Activated CD8-positive, alpha-beta memory T cell treated with anti-CD3 and anti-CD28 coated beads for 48 hours (primary cell): ENCODE measurements at places on chromosomes 7 and 10.

- DNase-seq = no peak
These were observed 10.6 kb upstream of the SLC18A3 start for GRCh38 chr10:49599546-49599945.

- DNase-seq = peak; percentile 70
These were observed 521 bp upstream of the NYAP1 start for GRCh38 chr7:100483090-100483721.

DNA sequence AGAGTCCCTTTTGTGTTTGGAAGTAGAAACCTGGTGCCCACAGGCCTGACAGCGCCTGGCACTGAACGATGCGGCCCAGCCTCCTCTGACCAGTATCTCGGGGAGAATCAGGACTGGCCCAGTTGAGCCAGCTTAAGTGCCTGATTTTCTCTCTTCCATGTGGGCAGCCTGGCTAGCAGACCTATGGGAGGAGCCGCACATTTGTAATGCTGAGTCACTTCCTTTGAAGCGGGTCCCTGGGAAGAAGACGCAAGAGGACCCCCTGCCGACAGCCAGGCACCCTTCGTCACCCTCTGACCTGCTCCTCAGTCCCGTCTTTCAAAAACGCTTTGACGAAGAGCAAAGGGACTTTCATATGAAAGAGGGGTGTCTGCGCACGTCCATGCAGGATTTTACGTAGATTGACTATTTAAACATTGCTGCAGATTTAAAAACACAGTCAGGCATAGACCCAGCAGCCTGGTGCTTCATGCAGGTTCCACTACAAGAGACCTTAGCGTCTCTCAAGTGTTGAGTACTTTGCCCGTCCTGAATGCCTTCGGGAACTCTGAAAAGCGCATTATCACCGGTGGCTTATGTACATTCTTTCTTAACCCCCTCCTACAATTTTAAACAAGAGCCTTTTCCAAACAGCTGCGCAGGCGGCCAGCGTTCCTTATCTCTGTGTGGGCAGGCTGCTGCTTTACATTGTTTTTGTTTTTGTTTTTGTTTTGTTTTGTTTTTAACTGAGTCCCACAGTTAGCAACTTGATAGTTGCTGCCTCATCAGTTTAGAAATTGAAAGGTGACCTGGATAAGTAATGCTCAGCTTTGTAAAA is 36.5 kb upstream of the AP5Z1 start:
- DNase-seq = no peak

- DNase-seq = no peak
These were observed 4.1 kb downstream of the XPNPEP1 start for GRCh38 chr10:109919220-109919619.

DNA sequence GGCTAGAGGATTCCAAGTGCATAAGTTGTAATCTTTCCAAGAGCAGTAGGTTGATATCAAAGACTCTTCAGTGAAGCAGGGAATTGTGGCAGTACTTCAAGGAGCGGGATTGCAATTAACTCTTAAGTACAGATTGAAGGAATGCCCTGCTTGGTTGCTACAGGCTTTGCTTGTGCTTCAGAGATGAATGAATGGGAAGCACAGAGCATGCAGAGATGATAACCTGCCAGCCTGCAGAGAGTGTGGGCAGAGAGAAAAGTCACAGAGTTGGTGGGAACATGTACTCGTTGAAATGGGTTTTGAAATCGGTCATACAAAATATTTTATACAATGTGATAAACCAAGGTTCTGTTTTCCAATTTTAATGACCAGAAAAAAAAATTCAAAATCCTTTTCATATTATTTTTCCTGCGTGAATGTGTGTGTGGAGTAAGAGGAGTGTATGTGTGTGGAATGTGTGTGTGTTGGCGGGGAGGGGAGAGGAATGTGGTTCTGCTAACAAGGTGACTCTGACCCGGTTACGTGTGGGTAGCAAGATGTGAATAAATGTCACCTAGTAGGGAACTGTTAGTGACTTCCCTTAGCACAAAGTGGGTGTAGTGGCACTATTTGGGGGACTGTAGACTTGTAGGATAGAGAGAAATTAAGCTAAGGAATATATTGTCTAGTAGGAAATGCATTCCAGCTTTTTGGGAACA is 697.8 kb downstream of the GATA3 start:
- no peak for DNase-seq

GRCh38 chr7:30585675-30586074 is 9.0 kb upstream of the GARS1 start:
- no peak for DNase-seq

DNA sequence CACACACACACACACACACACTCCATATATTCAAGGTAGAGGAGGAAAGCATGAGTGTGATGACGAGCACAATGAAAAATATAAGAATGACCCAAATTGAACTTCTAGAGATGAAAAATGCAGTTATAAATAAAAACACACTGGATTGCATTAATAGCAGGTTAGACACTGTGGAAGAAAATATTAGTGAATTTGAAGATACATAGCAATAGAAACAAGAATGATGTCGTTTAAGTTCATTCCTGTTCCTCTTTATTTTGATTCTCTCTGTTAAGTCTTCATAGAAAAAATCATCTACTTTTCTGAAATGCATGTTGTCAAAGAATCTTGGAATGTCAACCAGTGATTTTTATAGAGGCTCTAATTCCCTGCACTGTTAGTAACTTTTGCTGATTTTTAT is 78.4 kb downstream of the BTAF1 start:
- DNase-seq = no peak

DNA sequence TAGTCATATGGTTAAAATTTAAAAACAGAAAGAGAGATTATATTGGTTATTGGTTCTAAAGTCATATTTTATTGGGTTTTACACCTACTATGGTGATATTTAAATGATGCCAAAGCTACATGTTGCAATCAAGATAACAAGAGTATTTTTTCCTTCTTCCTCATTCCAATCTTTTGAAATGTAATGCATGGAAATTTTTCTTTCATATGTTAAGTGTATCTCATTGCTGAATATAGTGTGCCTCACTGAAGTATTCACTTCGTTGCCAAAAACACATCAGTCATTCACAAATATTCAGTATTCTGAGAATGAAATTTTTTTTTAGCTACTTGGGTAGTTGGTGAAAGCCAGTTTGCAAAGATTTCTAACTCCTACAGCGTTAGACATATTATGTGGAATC is 19.5 kb downstream of the HDAC9 start:
- no peak for DNase-seq

DNA sequence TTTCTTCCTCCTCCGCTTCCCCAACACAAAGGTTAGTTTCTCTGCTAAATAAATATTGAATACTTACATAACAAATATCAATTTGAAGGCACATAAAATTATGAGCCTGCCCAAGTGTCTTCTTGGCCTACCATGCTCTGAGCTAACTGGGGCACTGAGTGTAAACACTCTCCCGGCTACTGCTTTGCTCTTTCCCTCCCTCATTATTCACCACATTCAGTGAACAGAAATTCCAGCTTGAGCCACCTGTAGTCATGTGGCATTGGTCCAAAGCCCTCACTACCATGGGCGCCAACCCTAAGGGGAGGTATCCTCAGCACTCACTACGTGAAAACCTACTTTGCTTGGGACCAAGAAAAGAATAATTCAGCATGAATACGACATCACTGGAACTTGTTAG is 409.0 kb downstream of the KCNMA1 start:
- DNase-seq = no peak

DNA sequence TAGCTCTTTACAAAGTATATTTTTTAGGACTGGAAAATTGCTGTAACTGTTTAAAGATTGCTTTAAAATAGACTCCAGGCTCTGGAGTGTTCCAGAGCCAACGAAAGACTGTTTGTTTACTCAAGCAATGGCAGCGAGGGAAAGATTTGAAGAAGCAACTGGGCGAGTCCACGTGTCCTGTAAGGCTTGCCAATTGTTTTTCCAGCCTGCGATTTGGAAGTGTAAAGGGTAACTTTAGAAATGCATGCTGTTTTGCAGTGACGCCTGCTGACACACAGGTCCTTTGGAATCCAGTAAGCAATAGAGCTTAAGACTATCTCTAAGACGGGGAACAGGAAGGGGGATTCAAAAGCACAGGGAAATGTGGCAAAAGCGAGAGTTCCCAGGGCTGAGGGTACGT is 55.8 kb downstream of the TACC2 start:
- DNase-seq = no peak

DNA sequence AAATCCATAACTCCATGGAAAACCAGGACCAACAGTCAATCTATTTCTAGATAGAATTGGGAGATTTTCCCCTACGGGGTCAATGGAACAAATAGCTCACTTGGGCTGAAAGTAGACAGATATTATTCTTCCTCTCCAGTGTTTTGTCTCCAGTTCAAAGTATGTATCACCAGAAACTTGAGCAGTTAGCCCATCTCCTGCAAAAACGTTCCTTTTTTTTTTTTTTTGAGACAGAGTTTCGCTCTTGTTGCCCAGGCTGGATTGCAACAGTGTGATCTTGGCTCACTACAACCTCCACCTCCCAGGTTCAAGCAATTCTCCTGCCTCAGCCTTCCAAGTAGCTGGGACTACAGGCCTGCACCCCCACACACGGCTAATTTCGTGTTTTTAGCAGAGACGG is 390.0 kb upstream of the AUTS2 start:
- no peak for DNase-seq

DNA sequence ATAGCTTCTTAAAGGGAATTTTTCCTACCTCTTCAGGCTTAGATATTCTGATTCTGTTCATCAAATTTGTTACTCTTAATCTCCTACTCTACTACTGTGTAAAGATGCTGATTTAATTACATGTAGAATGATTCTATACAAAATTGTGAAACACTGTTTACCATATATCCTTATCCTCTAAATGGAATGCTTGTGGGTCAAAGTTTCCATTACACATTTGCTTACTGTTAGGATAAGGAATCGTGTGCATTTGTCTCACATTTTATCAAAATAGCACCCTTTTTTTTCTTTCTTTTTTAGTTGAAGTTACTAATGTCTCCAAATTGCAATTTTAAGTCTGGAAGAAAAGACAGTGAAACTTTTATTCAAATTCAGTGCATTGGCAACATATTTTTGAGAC is 65.3 kb downstream of the TFEC start:
- DNase-seq = no peak

- no peak for DNase-seq
These were observed 147.8 kb downstream of the ARHGAP22 start for GRCh38 chr10:48456808-48457761.

- DNase-seq = no peak
These were observed 50.5 kb upstream of the COBL start for GRCh38 chr7:51366930-51367613.

GRCh38 chr7:129295015-129295423 is 70.2 kb downstream of the AHCYL2 start:
- no peak for DNase-seq

DNA sequence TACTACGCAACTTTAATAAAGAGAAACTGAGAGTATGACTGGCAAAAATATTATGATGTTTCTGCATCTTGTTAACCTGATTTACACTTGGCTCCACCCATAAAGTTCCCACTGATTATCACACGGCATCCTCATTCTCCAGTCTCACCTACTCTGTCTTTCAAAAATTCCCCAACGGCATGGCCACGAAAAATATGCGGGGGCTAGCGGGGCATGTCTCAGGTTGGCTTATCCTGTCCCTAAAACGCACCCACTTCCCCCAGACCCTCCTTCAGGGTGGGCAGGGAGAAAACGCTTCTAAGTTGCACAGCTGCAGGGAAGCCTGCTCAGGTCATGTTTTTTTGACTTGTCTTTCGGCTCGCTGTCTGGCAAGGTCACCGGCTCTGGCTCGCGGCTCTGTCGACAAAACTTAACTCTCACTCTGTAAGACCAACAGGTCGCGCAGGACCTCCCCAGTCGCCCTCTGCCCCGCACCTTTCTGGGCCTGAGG is 3.8 kb downstream of the CDK6 start:
- DNase-seq = no peak

DNA sequence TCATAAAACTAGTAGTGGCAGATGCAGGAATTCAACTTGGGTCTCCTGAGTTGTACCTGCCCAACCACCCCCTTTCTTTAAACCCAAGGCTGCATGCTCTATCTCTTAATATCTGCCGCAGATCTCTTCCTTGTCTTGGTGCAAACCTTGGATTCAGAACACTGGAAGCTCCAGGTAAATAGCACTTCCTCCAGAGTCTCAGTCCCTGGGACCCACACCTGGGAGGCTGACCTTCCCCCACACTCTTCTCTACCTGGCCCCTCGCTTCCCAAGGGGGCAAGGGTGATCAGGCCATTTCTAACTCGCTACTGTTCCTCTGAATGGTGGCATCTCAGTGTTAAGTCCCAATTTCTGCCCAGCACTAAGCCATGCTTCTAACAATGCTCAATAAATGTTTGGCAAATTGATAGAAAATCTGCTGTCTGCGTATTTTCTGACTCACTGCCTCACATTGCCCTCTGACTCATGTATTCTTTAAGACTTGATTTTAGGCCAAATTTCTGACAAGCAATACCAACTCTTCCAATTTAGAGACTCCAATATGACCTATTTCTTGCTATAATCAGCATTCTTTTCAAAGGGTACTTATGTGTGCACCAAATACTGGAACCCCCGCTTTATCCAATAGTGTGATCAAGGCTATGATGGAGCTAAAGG is 68.0 kb upstream of the PPP1R3C start:
- no peak for DNase-seq

GRCh38 chr7:99126921-99127553 is 16.9 kb downstream of the SMURF1 start:
- no peak for DNase-seq

DNA sequence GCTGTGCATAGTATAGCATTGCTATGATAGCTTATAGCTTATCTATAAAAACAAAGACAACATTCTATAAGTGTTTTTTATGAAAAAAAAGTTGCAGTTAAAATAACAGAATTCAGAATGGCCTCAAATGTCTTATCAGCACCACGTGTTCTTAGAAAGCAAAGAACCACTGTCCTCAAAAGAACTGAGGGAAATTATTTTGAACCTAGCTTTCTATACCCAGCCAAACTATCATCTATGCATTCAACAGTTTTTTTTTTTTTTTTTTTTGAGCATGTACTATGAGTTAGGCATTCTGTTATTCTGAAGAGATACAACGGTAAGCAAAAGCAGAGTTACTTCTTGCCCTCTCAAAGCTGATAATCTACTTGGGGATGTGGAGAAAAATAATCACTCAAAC is 247.8 kb downstream of the CREB5 start:
- no peak for DNase-seq

- DNase-seq = peak; percentile 48
These were observed 104.5 kb upstream of the ZPBP start for GRCh38 chr7:50197549-50197948.

DNA sequence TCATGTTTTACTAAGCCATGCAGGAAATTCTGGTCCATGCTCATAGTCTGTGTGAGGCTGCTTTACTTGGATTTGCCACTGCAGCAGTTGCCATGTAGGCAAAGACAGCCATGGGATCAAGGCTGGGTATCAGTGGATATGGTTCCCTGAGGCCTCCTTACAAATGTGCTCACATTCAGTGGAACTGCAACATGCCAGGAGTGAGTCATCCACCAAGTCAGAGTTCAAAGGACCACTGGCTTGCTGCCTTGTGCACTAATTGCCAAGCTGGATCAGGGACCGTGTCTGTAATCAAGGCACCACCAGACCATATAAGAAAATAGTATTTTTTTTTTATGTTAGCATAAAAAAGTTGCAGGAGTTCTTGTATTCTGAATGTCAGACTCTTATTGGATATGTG is 101.0 kb downstream of the CDCA7L start:
- no peak for DNase-seq

- no peak for DNase-seq
These were observed 21.7 kb upstream of the ADRB1 start for GRCh38 chr10:114021717-114022680.

GRCh38 chr7:44074349-44074695 is 8.0 kb downstream of the POLM start:
- no peak for DNase-seq
